Activated naive CD4-positive, alpha-beta T cell treated with anti-CD3 and anti-CD28 coated beads, Interleukin-2, amount 10 ng/mL, durations not matched to agents 7 days and 5 days (primary cell): ENCODE measurements at places on chromosomes 1 and 21.

GRCh38 chr1:111204983-111205713 lies 4.7 kb upstream of the DENND2D start:
- no peak for DNase-seq

GRCh38 chr1:218462587-218462986 lies 117.5 kb downstream of the TGFB2 start:
- DNase-seq, result no peak

- no peak for DNase-seq
These were observed 141.9 kb downstream of the PTBP2 start for GRCh38 chr1:96863449-96863848.

GRCh38 chr1:17070163-17070525 lies 16.3 kb upstream of the SDHB start:
- DNase-seq, result no peak

DNA sequence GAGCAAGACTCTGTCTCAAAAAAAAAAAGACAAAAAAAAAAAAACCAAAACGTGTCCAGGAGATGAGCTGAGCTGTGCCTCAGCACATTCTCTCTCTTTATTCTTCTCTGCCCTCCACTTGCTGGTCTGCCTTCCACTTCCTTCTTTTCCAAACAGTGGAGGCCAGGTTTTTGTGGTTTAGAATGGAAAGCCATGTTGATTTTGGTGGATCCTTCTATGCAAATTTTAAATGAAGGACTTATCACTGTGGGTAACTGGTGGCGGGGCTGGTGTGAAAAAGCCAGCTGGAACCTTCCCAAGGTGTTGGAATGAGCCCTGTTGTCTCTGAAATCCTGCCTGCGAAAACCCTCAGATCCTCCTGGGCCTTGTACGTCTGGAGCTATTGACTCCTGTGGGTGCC lies 61.9 kb downstream of the PTPRU start:
- DNase-seq, result no peak

GRCh38 chr1:205811660-205812059 lies 1.3 kb downstream of the SLC41A1 start:
- DNase-seq, result no peak

GRCh38 chr1:225578251-225578977 lies 74.5 kb downstream of the ENAH start:
- DNase-seq, result no peak
